ENCODE measurements at places on chromosomes 12 and 14.
A peak's percentile ranks its signal among the peaks of the same experiment; 100 is the strongest.

GRCh38 chr12:121057794-121058193, 18.7 kb upstream of the OASL start:
- DNase-seq, result no peak

- DNase-seq, result peak; percentile 47
Measured at GRCh38 chr14:66008631-66009030, 477.5 kb upstream of the CCDC196 start.

- DNase-seq, result peak; percentile 81
Measured at GRCh38 chr12:47082796-47083621, 3.2 kb upstream of the AMIGO2 start.

DNA sequence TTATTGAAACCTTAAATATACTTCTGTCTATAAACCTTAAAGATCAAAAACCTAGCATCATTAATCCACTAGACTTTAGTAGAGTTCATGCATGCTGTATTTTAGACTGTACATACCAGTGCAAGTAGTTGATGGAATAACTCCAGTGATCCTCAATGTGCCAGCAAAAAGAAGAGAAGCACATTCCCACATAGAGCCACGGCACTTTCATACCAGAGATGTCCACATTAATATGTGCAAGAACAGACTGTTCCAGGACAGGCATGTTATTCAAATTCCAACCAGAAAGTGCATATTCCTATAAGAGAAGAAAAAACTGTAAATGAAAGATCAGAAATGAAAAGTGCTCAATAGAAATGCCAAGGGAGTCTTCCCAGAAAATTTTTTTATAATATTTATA, 55.0 kb downstream of the KDM5A start:
- DNase-seq, result no peak

- no peak for DNase-seq
Measured at GRCh38 chr14:52458721-52459085, 93.6 kb downstream of the TXNDC16 start.

- DNase-seq, result no peak
Measured at GRCh38 chr14:99684410-99684934, 374 bp downstream of the CYP46A1 start.

- no peak for DNase-seq
Measured at GRCh38 chr12:57815177-57816000, 3.1 kb downstream of the AVIL start.

DNA sequence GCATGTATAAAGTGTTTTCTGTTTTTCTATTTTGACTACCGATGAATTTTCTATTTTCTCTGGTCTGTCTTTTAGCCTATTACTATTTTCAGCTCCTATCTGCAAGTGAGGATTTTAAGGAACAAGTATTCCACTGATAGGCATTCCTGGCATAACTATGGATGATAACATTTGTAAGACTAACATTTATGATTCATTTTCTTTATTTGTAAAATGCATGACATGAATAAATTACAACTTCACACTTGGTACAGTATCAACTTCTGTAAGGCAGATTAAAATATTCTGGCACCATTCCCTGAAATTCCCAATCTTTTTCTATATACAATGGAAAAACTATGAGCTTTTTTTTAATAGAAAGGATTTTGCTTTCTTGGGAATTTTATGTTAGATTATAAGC, 121.0 kb upstream of the GARIN2 start:
- DNase-seq, result no peak

GRCh38 chr12:132512197-132513069, 22.5 kb downstream of the FBRSL1 start:
- no peak for DNase-seq

GRCh38 chr12:98838231-98838647, 193.1 kb downstream of the APAF1 start:
- peak; percentile 33 for DNase-seq

DNA sequence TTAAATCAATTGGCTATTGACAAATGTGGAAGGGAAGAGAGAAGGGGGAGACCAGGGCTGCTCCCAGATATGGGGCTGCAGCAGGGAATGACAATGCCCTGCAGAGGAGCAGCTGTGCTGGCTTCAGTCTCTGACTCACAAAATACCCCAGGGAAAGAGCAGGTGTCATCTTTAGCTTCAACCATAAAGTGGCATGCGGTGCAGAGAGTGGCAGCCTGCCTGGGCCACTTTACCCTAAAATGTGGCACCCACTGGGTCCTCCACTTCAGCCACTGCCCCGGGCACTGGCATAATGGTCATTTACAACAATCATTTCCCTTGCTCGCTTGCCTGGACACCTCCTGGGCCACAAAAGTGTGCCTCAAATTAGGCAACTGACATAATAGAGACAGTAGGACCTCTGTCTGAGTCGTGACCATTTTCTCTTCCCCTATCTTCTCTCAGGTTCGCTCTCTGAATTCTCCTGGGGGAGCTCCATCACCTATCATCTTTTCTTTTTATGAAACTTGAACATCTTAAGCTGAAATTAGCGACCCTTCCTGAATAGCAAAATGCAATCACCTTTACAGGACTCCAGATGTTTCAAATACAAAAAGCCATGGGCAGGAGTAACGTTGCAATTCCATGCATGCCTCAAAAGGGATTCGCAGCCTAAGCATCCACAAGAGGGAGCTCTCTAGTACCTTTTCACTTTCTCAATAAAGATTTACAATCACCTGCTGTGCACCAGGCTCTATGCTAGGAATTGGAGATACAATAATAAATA, 179.9 kb upstream of the ATF7IP start:
- DNase-seq, result peak; percentile 48

DNA sequence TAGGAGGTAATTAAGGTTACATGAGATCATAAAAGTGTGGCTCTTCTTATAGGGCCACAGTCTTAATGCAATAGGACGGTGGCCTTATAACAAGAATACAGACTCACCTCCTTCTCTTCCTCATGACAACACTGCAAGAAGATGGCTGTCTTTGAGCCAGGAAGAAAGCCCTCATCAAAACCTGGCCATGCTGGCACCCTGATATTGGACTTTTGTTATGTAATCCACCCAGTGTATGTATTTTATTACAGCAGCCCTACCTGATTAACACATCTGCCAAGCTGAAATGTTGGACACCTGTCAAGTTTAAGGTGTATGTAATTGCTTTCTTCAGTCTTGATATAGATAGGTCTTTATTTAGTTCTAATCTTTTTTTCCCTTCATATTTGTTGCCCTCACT, 217.0 kb downstream of the GPHN start:
- no peak for DNase-seq

DNA sequence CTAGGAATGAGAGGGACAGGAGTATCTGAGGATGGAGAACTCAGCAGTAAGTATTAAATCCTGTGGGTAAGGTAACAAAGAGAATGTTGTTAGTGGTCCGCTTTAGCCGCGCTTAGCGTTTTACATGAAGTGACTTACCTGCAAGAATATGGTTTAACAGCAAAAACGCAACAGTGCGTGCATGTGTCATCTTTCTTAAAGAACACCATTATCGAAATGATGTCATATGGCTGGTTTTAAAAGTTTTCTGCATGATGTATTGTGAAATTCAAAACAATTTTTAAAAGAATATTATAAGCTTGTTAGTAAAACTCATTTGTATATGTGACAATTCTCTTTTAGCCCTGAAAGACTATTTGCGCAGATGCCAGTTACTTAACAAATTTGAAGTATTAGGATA, 1.7 kb downstream of the LEMD3 start:
- no peak for DNase-seq

GRCh38 chr12:77925536-77926108, 94.9 kb downstream of the NAV3 start:
- DNase-seq, result peak; percentile 99

DNA sequence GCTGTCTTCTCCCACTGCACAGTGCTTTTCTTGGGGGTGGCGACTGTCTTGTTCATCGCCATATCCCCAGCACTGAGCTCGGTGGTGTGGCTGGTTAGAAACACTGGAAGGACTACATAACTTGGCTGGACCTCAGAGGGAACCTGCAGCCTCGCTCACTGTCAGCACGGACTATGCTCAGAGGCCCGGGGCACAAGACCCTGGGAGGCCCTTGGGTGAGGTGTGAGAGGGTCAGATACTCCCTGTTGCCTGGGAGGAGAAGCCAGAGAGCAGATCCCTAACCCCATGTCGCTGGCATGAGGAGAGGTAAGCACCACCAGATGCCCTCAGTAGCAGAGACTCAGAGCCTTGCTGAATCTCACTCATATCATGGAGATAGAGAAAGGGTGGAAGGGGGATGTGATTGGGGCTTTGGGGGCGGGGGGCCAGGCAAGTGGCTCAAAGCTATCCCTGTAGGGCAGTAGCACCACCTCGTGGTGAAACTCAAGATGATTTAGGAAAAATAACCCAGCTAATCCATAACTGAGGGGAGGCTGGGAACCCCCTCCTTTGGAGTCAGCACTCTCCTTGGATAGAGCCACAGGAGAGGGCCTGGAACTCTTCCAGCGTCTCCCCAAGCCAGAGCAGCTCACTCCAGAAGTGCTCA, 18.7 kb upstream of the HDAC7 start:
- DNase-seq, result no peak

DNA sequence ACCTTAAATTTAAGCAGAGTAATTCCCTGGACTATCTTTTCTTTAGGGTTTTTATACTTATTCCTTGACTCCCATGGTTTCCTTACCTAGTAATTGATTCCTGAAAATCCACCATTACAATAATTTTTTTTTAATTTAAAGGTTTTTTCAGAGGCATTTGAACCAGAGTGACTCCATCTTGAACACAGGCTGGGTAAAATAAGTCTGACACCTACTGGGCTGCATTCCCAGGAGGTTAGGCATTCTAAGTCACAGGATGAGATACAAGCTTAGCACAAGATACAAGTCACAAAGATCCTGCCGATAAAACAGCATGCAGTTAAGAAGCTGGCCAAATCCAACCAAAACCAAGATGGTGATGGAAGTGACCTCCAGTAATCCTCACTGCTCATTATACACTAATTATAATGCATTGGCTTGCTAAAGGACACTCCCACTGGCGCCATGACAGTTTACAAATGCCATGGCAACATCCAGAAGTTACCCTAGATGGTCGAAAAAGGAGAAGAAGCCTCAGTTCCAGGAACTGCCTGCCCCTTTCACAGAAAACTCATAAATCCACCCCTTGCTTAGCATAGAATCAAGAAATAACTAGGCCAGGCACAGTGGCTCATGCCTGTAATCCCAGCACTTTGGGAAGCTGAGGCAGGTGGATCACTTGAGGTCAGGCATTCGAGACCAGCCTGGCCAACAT, 53.6 kb downstream of the SLC25A21 start:
- DNase-seq, result no peak

DNA sequence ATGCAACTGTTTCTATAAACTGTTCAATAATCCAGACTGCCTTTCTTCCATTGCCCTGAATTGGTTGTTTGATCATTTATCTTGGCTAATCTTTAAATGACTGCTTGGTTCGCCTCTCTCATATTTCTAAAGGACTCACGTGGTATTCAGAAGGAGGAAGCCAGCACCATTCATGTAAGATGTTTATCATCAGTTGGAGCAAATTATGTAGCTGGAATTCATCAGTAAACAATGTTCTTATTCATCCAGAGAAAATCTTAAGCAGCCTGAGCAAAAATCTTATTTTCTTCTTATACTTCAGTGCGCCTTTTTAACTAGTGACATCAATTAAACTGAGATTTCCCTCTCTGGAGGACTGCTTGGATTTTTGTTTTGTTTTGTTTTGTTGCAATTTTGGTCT, 538.7 kb upstream of the TMEM132C start:
- no peak for DNase-seq

DNA sequence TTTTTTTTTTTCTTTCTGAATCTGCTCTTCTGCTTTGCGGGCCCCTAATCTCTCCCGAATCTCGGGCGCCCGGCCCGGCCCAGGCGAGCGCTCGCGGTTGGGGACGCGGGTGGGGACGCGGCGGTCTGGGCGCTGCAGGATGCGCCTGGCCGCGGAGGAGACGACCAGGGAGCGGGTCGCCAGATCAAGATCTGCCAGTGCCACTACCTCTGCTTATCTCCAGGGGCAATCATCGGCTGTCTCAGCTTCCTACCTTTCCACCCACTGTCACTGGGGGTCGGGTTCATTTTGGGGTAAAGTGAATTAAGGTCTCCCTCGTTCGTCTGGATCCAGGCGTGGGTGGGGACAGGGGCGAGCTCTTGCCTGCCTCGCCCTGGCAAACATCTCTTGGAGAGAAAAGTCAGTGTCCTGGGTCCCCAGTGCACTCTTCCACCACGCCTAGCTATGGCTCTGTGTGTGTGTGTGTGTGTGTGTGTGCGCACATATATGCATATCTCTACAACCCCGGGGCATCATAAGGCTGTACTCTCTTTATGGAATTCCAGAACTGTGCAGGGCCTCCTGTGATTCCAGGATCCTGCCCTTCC, 422.3 kb downstream of the VRK1 start:
- DNase-seq, result no peak

GRCh38 chr12:67515679-67516340, 132.7 kb upstream of the DYRK2 start:
- peak; percentile 91 for DNase-seq

DNA sequence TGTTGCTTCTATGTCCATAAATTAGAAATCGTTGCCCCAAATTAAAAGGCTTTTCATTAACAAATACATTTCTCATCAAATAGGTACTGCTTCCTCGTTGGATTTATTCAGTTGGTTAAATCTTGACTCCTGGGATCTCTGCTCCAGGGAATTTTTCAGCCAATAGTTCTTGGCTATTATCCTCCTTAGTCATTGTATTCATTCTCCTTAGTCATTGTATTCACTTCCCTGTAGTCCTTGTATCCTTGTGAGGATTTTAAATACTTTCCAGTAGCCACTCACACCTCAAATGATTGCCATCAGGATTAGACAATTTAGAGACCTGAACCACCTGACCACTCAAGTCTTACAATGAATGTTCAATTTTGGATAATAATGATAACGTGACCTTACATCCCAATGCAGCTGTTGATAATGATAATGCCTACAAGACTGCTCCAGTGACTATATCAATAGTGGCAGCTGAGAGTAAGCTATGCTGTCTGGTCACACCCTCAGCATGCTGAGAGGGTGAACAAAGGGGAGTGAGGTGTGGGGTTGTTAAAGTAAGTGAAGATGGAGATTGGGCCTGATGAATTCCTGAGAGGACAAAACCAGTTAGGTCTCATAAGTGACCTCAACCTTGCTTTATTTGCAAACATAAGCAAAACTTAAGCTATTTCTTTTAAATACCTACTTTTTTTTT, 193.7 kb upstream of the RTL1 start:
- no peak for DNase-seq

GRCh38 chr12:42627151-42627550, 37.6 kb upstream of the PRICKLE1 start:
- DNase-seq, result no peak

GRCh38 chr12:9721394-9722092, 11.4 kb downstream of the CLECL1 start:
- peak; percentile 76 for DNase-seq

DNA sequence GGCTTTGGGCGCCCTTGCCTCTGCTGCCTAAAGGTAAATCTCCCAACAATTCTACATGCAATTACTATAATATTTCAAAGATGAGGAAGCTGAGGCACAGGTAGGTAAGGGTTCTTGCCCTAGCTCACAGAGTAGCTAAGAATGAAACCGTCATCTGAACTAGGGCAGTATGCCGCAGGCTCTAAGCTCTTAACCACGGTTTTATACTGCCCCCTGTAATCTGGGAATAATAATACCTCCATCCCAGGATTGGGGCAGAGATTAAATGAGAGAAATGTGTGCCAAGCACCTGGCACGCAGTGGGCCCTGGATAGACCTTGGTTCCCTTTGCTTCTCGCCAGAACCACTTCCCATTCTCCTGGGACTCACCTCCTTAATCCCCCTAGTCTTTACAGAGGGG, 1.5 kb upstream of the HRK start:
- DNase-seq, result no peak

Data from H4 (cell line).